ENCODE measurements at places on chromosomes 16 and 17. TPM values are rescaled to one million over a fixed set of nuclear protein-coding genes. Genes with fewer than 3 reads are reported as not detected.

DNA sequence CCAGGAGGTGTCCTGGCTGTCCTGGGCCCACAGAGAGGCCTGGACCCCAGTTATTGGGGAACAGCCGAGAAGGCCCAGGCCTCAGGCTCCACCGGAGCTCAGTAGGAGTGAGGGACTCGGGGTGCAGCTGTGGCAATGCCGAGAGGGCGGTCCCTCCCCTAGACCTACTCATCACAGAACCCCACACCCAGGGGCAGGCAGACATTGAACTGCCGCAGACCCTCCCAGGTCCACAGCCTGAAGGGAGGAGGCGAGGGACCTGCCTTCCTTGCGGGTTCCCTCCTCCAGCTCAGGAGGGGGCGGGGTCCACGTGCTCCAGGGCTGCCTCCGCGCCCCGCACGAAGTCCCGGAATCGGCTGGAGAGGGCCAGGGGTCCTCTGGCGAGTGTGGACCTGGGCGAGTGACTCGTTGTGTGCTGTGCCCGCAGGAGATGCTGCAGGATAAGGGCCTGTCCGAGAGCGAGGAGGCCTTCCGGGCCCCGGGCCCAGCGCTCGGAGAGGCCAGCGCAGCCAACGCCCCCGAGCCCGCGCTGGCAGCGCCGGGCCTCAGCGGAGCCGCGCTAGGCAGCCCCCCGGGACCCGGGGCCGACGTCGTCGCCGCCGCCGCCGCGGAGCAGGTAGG, 3.9 kb downstream of the TBX4 start:
- no peak for DNase-seq

DNA sequence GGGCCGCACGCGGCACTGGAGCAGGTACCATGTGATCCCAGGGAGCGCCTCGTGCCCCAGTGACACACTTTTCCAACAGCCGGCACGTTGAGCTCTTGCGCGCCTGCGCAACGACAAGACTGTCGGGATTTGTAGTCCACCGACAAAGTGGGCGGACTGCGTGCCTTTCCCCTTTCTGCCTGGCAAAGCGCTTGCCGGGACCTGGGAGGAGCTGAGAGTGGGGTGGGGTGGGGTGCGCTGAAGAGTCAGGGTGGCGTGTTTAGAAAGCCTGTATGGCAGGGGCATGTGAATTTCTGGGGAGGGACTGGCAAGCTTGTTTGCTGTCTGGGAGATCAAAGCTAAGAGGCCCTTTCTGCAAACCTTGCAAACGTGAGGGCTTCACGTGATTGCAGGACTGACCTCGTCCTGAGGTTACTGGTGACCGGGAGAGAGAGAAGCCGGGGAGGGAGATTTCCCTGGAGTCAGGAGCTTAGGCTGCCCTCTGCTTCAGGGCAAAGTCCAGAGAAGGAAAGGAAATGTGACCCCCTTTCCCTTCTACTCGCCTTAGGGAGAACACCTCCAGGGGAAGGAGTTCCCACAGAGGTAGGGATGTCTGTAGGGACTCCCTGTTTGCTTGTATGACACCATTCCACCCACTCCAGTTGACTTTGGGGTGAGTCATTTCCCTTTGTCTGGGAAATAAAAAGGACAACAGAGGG, 429 bp upstream of the NR1D1 start:
- DNase-seq = peak; percentile 99

DNA sequence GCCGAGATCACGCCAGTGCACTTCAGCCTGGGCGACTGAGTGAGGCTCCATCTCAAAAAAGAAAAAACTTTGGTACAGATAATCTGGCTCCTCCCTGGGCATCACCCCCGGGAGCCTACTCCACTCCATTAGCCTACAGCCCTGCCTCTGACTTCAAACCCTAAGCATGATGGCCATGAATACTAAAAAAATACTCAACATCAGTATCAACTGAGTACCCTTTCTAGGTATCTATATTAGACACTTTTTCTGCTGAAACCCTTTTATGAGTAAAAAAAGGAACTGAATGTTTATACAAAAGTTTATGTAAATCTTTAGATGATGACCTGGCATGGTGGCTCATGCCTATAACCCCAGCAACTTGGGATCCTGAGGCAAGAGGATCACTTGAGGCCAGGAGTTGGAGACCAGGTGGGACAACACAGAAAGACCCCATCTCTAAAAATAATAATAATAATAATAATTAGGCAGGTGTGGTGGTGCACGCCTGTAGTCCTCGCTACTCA, 6.9 kb downstream of the RDM1 start:
- DNase-seq = no peak

GRCh38 chr17:4405038-4405669, 28.6 kb upstream of the SPNS3 start:
- no peak for DNase-seq

DNA sequence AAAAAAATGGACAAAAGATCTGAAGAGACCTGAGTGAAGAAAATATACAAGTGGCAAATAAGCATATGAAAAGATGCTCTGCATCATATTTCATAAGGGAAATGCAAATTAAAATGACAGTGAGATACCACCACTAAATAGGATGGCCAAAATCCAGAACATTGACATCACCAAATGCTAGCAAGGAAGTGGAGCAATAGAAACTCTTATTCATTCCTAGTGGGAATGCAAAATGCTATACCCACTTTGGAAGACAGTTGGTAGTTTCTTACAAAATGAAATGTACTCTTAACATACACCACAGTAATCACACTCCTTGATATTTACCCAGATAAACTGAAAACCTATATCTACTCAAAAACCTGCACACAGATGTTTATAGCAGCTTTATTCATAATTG, 33.6 kb downstream of the DHRS7B start:
- DNase-seq = no peak

GRCh38 chr17:45814622-45815606, 29.8 kb upstream of the SPPL2C start:
- DNase-seq = no peak

DNA sequence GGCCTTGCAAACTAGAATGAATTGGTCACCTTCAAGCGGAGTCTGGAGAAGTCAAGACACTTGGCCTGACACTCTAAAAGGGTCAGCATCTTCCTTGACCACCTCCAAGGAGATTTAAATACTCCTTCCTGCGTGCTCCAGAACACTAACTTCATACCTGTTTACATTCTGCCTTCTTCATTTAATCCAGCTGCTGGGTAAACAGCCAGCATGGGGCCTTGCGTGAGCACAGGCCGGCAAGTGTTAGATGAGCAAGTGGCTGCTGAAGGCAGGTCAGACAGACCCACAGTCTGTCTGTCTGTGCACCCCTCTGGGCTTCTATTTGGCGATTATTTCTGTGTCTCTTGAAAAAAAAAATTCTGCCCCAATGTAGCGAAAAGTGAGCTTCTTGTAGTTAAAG, 153.8 kb downstream of the MSI2 start:
- no peak for DNase-seq

GRCh38 chr17:78864117-78864516, 23.5 kb upstream of the USP36 start:
- no peak for DNase-seq

- no peak for DNase-seq
Measured at GRCh38 chr17:58400826-58401225, 16.5 kb downstream of the RNF43 start.

GRCh38 chr16:87464691-87465300, 28.0 kb downstream of the ZCCHC14 start:
- peak; percentile 93 for DNase-seq

DNA sequence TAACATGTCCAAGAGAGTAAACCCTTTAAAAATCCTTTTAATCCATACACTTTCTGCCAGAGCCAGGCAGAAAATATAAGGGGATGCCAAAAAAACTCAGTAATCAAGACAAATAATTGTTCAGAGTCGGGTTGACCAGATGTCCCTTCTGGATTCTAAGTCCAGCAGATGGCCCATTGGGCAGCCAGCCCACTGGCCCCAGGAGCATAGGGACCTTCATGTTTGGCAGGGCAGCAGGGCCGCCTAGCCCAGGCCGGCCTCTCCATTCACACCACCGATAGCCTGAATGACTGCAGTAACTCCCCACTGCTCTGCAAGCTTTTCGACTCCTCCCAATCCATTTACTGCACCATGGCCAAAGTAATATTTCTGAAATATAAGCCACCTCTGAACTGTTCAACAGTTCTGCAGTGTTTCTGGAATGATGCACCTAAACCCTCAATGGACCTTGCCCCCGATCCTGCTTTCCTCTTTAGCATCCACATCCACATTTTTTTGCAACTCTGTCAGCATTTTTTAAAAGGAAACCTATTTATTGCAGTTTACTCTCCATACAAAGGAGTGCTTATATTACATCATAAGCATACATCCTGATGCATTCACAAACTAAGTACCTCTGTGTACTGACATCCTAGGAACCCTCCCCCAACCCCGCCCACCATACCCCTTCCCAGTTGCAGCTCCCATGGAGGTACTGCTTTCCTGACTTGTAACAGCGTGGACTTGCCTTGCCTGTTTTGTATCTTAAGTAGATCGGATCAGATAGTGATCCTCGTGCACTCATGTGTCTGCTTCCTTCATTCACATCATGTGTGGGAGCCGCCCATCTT, 46.4 kb downstream of the LDHD start:
- DNase-seq = no peak

DNA sequence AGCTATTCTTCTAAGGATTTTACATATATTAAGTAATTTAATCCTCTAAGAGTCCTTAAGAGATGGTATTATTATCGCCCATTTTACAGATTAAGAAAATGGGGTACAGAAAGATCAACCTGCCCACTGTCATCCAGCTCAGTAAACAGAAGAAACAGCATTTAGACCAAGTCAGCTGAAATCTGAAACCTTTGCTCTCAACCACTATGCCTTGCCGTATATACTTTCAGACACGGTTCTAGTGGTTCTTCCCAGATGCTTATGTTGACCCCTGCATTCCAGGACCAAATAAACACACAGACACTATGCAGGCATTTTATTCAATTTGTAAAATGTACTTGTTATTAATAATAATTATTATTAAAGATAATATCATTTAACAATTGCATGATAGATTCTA, 854.8 kb downstream of the KCNJ2 start:
- no peak for DNase-seq

- DNase-seq = no peak
Measured at GRCh38 chr17:55727920-55728319, 5.3 kb upstream of the TMEM100 start.

VTN gene
- total RNA-seq = not detected

PRR14 gene
- total RNA-seq = 13.6 TPM

KCNH6 gene
- not detected for total RNA-seq

LLGL2 gene
- 13.0 TPM for total RNA-seq

ABCA10 gene
- 1.8 TPM for total RNA-seq

SPATA22 gene
- total RNA-seq = not detected

SLFN14 gene
- not detected for total RNA-seq
